RPMI8226 (cell line): ENCODE measurements at places on chromosomes 6 and 20.
A peak's percentile ranks its signal among the peaks of the same experiment; 100 is the strongest.

DNA sequence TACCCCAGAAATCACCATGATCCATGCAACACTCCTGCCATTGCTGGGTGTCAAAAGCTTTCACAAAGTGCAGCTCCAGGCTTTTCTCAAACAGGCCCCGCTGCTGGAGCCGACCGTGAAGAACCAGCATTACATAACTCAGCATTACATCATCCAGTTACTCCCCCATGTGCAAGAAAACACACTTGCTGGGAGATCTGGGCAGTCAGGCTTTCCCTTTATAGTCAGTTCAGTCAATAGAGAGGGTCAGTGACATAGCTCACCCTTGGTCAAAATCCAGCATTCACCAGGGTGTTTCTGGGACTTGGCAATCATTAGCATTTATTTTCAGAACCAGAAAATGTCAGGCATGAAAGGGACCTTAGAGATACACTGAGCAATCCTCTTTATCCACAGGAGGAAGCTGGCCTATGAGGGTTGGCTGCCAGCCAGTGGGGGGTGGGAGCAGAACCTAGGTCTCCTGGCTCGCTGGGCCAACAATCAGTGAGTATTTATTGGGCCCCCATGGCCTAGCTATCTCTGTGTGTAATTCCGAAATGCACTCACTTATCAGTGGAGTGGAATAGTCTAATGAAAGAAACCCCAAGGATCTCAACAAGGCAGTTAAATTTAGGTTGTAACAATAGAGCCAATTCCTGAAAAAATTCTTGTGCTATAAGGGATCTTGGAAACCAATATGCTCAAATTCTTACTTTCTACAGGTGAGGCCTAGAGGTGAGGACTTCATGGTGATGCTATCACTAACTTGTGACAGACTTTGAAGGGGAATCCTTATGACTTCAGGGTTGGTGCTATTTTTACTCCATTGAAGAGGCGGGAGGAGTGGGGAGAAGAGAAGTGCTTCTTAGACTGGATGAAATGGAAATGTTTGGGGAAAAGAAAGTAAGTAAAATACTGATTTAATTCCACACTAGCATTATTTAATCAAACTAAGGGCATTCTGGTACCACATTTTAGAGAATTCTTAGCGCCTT, 54.6 kb downstream of the LYRM4 start:
- no peak for DNase-seq

DNA sequence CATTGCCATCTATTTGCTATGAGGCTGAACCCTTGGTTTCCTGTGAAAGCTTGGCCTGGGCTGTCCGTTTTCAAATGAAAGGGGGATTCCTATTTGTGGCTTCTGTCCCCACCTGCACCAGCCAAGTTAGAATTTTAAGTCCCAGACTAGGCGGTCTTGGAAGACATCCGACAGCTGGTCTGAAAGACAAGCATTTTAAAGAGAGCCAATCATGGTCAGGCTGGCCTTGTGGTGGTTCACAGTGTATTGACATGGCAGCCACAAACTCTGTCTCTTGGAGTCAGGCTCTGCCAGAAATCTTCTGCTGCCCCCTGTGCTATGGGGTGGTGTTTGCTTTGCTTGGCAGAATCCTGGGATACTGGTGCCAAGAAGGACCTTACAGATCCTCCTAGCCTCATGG, 319.2 kb upstream of the MOCS1 start:
- DNase-seq, result no peak

DNA sequence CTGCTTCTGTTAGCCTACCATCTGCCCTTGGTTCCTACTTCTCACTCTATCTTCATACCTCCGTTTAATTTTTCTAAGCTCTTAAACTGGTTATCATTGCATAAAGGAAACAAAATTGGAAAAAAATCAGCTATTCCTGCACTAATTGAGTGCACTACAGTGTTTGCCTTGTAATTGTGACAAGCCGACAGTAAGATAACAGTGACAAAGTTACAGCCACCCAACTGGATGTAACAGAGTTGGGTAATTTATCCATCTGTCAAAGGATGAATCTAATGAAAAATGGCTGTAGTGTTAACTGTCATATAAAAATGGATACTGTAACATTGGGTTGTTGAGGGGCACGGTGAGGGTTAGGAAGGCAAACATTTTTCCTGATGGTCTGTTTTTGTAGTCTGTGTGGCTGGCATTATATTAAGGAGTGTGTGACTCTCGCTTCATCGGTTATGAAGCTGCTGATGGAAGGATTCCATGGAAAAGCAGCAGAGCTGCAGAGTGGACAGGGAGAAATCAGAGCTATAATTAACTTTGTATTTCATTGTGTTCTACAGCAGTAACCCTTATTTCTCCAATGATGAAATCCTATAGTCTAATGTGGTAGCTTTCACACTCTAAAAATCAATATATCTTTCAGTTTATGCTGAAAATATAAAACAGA, 12.7 kb downstream of the PBOV1 start:
- DNase-seq, result no peak

DNA sequence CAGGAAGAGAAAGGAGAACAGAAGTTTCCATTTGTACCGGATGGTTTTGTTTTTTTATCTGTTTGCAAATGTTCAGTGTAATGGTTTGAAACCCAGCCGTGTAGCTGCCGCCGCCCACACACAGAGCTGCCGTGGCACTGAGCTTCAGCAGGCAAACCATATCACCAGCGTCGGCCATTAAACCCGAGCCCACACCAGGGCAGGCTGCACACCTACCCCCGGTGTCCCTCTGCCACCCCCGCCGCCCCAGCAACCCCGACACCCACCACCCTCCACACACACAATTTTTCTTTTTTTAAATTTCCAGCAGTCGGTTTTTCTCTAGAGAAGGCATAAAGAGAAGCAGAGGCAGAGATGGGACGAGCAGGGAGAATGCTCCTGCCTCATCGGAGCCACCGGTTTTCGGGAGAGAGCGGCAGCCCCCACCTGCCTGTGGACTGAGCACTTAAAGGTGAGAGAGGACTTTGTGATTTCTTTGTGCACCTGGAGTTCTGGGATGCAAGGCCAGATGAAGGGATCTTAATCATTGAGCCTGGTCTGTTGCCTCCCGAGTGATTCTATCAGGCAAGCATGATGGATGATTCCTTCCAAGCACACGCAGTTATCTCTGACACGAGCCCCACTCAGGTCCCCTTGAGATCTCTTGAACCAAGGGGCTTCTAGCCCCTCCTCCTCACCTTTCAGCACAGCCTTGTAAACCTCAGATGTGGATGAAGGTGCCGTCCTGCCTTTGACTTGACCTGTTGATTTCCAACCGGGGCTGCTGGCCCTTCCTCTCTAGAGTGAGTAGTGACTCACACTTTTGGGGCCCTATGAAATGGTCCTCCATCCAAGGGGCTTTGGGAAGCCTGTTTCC, 17.5 kb upstream of the ZNF831 start:
- no peak for DNase-seq

- DNase-seq, result peak; percentile 45
Measured at GRCh38 chr6:4446982-4447381, 311.6 kb upstream of the ECI2 start.

- no peak for DNase-seq
Measured at GRCh38 chr20:33127422-33128097, 40.4 kb upstream of the BPIFA2 start.

- peak; percentile 81 for DNase-seq
Measured at GRCh38 chr6:123962508-123962907, 158.8 kb downstream of the NKAIN2 start.

DNA sequence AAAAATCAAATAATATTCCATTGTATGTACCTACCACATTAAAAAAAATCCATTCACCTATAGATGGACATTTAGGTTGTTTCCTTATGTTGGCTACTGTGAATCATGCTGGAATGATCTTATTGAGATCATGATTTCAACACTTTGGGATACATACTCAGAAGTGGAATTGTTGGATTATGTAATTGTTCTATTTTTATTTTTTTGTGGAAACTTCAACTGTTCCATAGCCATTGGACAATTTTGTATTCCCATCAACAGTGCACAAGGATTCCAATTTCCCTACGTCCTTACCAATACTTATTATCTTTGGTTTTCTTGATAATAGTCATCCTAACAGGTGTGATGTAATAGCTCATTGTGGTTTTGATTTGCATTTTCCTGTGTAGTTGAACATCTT, 834.0 kb downstream of the MAFB start:
- no peak for DNase-seq

- DNase-seq, result no peak
Measured at GRCh38 chr6:170135461-170135820, 155.4 kb downstream of the DLL1 start.

DNA sequence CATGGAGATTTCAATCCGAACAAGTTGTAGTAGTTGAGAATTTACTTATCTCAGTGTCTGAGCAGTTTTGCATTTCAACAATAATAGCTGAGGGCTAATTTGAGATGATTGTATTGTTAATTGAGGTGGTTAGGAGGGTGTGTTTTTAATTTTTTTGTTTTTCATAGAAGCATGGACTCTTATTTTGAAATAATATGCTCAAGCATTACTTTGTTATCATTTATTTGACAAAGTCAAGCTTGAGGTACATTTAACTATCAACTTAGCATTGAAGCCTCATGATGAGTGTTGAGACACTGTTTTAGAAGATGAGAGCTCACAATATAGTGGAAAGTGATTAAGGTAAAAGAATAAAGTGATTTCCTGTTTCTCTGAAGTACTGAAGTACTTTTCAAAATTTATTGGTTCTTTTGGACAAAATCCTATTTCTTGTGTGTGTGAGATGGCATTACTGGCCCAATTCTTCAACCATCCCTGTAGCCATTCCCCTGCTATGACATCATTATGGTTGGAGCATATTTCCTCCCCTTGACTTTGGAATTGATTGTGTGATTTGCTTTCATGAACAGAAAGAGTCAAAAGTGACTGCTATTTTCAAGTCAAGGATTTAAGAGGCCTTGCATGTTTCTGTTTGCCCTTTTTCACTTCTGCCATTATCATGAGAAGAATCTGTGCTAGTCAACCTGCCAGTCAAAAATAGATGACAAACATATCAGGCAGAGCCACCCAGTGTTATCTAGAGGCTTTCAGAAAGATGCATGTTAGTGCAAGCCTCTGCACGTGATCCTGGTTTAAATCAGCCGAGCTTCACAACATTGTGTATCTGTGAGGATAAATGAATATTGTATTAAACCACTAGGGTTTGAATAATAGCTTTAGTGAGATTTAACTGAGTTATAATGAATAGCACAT, 1112.3 kb upstream of the CITED2 start:
- DNase-seq, result no peak

DNA sequence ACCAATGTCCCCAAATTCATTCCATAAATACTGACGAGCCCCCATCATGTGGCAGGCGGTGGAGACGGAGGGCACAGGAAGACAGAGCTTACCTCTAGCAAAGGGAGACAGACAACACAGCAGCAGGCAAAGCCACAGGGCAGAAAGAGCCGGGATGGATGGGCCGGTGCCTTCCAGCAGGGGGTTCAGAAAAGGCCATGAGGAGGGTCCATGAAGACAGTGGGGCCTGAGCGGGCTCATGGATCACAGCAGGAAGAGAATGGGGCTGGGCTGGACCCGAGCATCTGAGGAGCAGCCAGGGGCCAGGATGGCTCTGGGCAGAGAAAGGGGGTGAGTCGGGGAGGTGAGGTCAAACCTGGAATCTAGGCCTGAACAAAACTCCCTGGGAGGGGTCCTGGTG, 42.0 kb downstream of the PREX1 start:
- DNase-seq, result no peak

DNA sequence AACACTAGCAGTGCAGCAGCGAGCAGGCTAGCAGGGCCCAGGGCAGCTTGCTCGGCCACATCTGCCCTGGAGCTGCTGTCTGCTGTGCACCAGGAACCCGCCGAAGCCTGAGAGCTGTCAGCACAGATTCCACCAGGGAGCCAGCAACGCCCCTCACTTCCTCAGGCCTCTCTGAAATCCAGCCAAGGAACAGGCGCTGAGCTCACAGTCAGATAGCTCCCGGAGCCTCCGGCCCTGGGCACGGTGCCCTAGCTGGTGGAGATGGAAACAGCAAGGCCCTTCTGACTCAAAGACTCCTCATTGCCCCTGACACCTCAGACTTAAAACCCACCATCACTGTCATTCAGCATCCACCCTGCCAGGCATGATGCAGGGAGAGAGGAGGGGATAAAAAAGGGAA, 839.4 kb downstream of the MAFB start:
- DNase-seq, result no peak
